ENCODE measurements at places on chromosomes 12 and 14.

DNA sequence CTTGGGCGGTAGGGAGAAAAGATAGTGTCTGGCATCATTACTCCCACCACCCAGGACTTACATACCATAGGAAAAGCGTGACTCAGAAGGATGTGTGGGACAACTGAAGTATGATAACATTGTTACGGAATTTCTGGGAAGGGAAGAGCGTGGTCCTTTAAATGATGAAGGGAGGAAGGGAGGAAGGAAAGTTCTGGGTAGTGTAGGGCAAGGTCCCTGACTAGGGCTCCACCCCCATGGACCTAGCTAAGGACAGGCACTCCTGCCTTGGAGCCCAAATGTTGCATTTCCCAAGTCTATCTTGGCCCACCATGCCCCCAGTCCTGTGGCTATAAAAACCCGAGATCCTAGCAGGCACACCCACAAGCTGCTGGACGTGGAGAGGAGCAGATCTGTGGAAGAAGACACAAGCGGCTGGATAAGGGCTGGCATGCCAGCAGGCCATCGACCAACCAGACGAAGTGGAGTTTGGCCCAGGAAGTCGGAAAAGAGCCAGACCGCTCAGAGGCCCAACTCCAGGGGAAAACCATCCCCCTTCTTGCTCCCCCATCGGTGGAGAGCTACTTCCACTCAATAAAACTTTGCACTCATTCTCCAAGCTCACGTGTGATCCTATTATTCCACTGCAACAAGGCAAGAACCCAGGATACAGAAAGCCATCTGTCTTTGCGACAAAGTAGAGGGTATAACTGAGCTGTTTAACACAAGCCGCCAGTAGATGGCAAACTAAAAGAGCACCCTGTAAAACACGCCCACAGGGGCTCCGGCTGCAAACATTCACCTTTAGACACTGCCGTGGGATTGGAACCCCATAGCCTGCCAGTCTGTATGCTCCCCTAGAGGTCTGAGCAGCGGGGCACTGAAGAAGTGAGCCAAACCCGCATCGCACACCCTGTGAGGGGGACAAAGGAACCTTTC lies 23.0 kb upstream of the RAB21 start:
- no peak for DNase-seq

- no peak for DNase-seq
Observed at GRCh38 chr14:69323266-69323998, 63.5 kb downstream of the GALNT16 start.

- DNase-seq, result no peak
Observed at GRCh38 chr14:92316937-92317336, 6.0 kb upstream of the SLC24A4 start.

DNA sequence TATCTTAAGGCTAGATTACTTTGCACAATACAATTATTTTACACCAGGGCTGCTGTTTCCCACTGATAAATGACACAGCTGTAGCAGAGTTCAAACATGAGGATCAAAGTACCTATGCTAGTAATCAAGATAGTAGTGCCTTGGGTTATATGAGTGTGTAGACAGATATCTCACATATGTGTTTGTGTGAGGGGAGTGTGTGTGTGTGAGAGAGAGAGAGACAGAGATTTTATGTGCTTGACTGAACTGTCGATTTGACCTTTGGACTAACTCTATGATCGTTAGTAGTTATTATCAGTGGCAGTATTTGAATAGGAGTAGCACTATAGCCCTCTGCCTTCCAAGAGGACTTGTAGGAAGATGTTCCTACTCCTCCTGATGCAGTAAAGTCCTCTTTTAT lies 15.5 kb downstream of the PLEKHA5 start:
- DNase-seq, result no peak

DNA sequence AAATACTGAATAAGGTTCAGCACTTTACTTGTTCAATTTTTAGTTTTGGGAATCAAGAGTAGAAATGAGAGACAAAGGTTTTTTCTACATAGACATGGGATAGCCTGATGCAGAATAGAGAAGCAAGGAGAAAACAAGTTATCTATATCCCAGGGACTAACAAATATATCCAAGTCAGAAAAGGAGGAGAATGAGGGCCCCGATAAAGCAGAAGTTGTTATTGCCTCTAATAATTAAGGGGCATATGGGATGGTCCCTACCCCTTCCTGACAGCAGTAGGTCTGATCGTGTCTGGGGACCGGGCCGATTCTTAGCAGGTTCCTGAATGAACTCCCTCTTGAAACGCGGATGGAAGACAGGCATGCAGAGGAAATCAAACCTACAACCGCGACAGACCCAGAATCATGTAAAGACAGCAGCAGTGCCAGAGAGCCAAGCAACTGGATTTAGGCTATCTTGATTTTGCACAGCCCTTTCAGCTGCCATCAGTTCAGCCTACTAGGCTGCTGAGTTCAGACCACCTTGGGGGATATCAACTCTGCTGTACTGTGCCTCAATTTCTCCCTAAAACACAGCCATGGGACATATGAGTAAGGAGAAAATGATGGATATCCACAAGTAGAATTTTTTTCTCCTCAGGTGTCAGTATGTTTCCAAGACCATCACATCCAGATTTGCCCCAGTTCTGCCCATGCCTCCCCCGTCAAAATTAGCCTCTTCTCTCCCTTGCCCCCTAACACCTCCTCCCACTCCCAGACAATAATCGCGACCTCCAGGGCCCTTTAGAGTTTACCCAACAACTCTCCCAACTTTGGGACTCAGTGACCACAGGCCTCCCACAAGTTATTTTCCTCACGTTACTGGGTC lies 706 bp downstream of the PRMT5 start:
- DNase-seq, result no peak

DNA sequence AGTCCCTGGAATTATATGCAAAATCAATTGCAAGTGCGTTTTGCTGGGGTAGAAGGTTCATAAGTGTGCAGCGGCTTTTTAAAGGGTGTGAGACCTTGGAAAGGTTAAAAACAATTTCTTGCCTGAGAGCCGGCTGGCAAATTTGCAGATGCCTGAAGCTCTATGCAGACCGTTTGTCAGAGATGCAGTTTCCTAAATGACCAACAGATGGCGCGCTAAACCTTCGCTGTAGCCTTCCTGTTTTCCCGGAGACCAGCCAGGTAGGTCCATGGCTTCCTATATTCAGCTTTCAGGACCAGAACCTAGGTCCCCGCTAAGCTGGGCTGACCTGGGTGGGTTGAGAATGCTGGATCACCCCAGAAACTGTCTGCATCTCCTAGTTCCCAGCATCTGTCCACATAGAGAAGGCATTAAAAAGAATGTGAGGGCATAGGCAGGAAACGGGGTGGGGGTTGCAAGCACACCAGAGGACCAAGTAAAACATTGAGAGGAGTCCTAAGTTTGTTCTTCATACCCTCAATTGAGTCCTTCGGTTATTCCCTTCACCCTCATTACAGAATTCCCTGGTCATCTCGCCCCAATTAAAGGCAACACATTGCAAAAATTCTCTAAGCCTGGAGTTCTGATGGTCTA lies 5.7 kb upstream of the NOS1 start:
- peak; percentile 32 for DNase-seq

GRCh38 chr12:45568808-45569207 lies 160.7 kb upstream of the ARID2 start:
- no peak for DNase-seq

DNA sequence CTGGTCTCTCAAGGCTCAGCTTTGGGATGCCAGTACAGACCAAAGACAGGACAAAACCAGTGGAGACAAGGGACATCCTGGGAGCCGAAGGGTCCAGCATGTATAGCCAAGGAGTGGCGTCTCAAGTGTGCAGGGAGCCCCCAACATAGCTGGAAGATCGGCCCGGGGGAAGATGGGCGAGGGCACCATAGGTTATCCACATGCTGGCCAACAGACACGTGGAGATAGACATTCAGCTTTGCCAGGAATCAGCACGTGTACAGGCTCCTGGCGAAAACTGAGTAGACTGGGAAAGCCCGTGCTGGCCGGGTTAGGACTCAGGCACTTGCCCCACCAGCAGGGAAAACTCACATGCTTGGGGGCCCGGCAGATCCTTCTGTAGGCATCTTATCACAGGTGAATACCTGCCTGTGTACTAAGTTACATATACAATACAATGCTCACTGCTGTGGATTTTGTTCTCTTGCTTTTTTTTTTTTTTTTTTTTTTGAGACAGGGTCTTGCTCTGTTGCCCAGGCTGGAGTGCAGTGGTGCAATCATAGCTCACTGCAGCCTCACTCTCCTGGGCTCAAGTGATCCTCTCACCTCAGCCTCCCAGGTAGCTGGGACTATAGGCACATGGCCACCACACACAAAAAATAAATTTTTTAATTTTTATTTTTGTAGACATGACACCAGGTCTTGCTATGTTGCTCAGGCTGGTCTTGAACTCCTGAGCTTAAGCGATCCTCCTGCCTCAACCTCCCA lies 5.6 kb upstream of the ANKRD9 start:
- DNase-seq, result no peak

GRCh38 chr12:11621797-11622423 lies 27.6 kb upstream of the ETV6 start:
- DNase-seq, result no peak

- DNase-seq, result no peak
Observed at GRCh38 chr14:92121207-92121669, 268 bp downstream of the NDUFB1 start.

DNA sequence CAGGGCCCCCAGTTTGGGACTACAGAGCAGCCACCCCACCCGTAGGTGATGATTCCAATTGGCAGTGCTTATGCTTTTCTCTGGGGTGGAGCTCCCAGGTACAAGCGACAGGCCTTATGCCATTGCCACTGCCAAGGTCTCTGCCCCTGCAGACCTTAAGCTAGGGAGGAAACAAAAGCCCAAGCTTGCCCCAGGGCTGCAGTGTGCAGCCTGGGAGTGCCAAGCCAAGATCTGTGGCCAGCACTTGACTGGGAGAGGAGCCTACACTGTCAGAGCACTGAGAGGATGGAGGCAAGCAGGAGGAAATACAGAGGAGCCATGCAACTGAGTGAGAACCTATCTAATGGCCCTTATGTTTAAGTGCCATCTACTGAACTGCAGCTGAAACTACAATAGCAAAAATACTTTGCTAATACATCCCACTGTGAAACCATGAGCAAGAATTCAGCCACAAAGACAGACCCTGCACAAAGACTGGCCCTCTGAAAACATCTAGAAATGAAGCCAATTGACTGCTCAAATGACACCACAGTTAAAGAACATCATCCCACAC lies 17.7 kb upstream of the ASCL1 start:
- DNase-seq, result no peak

- no peak for DNase-seq
Observed at GRCh38 chr12:108236366-108236765, 102.7 kb downstream of the CMKLR1 start.

DNA sequence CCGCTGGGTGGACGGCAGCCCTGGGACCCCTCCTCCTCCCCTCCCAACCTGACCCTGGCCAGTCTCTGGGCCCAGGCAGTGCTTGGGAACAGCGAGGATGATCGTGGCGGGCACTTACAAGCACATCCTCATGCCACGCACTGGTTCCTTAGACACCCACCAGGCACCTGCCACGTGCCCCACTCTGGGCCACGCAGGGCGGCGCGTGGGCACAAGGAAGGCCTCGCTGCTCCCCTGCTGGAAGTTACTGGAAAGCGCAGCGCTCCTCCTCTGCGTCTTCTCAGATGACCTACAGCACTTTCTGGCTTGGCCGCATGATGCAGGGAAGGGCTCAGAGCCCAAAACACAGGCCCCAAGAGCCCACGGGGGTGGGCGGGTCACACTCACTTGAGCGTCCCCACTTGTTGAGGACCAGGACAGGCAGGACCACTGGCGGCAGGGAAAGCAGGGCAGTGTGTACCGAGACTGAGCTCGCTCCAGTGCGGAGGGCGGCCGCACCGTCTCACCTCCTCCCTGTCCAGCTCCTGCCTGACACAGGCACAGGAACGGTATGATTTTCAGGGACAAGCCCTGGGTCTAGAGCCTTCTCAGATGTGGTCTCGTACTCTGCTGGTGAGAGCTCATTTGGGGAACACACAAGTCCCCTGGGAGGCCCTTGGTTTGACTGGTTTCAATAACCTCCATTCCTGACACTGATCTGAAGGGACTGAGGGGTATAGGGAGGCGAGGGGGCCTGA lies 128.3 kb upstream of the EVL start:
- no peak for DNase-seq

- no peak for DNase-seq
Observed at GRCh38 chr12:94175763-94176668, 27.6 kb downstream of the PLXNC1 start.

GRCh38 chr12:6330192-6330591 lies 11.7 kb downstream of the TNFRSF1A start:
- DNase-seq, result no peak

DNA sequence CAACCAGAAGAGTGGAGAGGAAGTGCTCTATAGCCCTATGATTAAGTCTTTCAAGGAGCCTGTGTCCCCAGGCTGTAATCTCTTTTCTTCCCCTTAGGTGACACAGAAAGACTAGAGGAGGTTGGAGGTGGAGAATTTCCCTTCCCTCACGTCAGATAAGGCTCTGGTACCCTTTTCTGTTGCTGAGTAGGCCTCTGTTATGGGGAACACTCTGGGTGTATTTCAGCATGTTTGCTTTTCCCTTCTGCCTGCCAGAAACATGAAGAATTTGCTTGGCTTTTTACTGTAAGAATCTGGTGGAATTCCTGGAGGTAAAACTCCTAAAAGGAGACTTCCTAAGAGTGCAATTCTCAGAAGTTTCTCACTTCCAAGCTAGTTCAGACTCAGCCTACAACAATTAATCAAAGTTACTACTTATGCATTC lies 58.3 kb downstream of the SIX1 start:
- DNase-seq, result no peak

DNA sequence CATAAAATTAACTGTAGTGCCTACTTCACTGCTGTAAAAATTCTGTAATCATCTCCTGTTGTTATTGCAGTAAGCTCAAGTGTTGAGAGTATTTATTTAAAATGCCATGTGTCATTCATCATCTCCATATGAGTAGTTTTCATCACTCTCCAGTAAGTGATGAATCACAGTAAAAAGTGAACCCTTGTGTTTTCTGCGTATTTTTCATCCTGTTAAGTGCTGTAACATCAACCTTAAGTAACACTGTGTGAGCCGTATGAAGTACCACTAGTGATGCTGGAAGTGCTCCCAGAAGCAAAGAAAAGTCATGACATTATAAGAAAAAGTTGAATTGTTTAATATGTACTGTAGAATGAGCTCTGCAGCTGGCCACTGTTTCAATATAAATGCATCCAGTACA lies 55.4 kb downstream of the SLCO1B3 start:
- no peak for DNase-seq

DNA sequence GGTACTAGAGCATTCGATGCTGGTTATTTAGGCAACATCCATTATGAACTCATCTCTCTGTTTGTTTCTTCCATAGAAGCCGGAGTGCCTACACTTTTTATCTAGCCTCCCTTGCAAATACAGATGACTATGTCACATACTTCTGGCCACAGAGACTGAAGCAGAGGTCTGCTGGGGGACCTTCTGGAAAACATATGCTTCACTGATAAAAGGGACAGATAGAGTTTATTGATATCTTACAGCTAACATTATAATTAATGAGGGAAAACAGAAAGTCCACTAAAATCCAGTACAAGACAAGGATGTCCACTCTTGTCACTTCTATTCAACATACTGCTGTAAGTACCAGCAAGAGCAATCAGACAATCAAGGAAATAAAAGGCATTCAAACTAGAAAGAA lies 104.3 kb upstream of the FAR2 start:
- no peak for DNase-seq

- no peak for DNase-seq
Observed at GRCh38 chr14:57345106-57345505, 45.3 kb upstream of the NAA30 start.
